Stimulated activated CD8-positive, alpha-beta memory T cell treated with anti-CD3 and anti-CD28 coated beads, Interleukin-4, amount 100 ng/mL, for 1 hour (primary cell): ENCODE measurements at places on chromosomes 3 and 15.
A peak's percentile ranks its signal among the peaks of the same experiment; 100 is the strongest.

DNA sequence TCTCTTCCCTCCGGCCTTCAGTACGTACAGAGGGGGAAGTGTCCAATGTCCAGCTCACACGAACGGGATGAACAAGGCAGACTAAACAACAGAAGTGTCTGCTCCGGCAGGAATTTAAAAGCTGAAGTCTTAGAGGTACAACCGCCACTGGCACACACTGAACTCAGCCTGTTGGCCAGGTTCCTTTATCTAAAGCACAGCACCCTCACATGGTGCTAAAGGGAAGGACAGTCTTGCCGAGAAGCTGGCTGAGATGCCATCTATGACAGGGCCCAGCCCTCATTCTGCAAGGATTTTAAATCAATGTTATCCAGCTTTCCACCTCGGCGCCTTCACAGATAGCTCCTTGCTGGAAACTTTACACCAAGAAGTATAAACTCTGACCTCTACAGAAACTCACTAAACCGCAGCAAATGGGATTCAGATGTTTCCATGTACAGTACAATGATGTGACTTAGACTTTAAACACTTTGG is 2.8 kb downstream of the ADAMTS17 start:
- DNase-seq = no peak

GRCh38 chr3:60325610-60326170 is 925.6 kb downstream of the FHIT start:
- no peak for DNase-seq

DNA sequence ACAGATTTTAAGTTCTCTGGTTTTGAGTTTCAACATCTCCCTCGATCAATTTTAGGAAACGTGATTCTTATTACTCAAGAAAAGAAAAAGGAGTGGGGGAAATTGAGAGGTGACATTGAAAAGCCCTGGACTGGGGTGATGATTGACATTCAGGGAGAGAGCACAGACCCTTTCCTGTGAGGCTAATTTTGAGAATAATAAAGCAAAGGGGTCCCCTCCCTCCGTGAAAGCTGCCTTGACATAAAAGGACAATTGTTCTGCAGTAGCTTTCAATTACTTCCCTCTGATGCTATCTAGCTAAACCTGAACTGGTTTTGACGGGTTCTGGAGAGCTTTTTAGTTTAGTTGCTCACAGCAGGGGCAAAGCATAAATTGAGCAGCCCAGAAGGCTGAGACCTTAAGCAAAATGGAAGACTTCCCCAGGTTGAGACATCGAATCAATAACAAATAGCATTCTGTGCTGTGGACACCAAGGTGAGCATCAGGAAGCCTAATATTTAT is 14.4 kb upstream of the CMTM8 start:
- no peak for DNase-seq

- DNase-seq = no peak
Observed at GRCh38 chr15:29749365-29750086, 72.7 kb downstream of the TJP1 start.

- DNase-seq = no peak
Observed at GRCh38 chr3:134956395-134956794, 161.3 kb downstream of the EPHB1 start.

DNA sequence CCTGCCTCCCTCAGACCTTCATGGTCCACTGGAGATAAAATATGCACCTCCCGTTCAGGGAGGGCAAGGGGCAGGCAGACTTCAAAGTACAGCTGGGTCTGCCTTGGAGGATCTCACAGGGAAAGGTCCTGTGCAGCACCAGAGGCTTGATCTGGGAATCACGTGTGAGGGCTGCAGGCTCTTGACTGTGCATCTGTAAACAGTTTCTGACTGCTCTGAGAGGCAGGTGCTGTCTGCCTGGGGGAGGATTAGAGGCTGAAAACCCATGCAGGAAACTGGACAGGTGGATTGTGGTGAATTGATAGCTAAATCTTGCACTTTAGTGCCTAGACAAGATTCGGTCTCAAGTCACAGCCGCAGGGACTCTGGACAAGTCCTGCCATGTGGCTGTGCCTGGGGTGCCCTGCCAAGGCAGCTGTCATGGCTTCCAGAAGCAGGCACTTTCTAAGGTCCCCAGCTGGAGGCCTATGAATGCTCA is 239.3 kb downstream of the EPHB1 start:
- DNase-seq = no peak

GRCh38 chr15:77838595-77838994 is 205.9 kb upstream of the LINGO1 start:
- DNase-seq = no peak

- no peak for DNase-seq
Observed at GRCh38 chr3:43606284-43606683, 15.5 kb downstream of the ANO10 start.

DNA sequence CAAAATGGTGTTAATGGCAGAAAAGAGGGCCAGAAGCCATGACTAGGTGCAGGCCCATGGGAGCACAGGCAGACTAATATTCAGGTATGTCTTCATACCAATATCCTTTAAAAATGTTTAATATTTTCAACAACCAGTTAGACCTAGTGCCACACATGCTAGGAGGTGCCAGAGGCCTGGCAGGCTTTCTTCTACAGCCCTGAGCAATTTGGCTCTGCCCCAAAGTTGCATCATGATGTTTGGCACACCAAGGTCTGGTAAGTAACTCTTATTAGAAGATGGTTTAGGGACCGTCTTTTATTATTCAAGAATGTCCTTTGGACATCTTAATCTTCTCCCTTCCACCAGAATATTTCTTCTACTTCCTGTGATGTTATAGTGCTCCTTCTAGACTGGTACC is 34.8 kb downstream of the MITF start:
- DNase-seq = no peak

- no peak for DNase-seq
Observed at GRCh38 chr3:172466553-172467130, 18.4 kb upstream of the GHSR start.

DNA sequence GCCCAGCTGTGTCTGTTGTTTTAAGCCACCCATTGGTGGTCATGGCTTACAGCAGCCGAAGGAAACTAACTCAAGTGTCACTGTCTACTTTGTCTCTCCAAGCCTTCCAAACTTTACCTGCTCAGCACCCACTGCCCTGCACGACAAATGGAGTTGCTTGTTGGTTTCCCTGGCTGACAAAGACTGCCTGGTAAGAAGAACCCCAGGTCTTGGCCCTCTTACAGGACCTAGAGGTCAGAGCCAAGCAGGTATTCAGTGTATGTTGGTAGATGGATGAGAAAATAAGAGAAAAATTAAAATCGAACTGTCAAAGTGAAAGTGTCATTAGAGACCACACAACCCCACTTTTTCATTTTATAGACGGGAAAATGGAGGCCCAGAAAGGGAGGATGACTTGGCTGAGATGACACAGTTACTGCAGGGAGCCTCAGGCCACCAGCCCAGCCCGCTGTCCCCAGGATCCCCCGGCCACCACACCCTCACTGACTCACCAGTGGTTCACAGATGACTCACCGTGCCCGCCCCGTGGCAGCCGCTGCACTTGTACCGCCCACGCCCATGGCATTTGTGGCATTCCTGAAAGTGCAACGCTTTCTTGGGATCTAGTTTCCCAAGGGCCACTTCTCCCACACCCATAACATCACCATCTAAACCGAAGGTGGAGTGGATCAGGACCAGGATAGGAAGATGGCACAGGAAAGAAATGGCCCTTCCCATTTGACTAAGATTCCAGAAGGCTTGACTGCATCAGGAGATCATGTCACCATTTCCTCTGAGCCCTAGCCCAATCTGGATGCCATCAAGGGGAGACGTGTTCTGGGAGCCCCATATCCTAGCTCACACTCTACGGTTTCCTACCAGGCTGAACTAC is 15.2 kb downstream of the SSUH2 start:
- DNase-seq = peak; percentile 45

GRCh38 chr15:51879555-51879954 is 50.1 kb downstream of the TMOD3 start:
- no peak for DNase-seq

- DNase-seq = no peak
Observed at GRCh38 chr3:16072420-16073110, 101.9 kb upstream of the GALNT15 start.

DNA sequence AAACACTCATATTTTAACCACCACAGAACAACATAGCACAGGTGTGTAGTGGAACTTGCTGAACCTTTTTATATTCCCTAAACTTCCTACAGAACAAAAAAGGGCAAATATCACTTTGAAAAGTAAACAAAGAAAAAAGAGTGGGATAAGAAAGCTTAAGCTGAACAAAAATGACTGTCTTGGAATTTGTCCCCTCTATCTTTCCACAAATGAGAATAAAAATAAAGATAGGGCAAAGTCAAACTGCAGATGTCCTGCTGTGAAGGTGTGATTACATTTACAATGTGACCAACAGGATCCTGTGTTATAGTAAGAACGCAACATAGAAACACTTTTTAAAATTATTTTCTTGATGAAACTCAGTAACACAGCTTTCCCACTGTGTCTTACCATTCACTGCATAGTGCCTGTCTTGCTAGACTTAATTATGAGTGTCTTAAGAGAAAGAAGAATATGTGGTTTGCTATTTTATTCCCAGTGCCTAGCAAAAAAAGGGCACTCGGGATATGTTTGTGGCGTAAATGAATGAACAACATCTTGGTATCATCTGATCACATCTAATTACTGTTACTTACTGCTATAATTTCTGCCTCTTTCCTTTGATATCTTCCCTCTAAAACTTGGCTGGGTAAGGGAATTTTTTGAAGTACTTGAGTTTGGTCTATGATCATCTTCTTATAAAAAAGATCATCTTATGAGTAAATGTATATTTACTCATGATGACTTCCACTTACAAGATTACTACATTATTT is 67.5 kb downstream of the DENND4A start:
- no peak for DNase-seq

GRCh38 chr15:68704496-68705021 is 116.1 kb downstream of the ANP32A start:
- DNase-seq = no peak

DNA sequence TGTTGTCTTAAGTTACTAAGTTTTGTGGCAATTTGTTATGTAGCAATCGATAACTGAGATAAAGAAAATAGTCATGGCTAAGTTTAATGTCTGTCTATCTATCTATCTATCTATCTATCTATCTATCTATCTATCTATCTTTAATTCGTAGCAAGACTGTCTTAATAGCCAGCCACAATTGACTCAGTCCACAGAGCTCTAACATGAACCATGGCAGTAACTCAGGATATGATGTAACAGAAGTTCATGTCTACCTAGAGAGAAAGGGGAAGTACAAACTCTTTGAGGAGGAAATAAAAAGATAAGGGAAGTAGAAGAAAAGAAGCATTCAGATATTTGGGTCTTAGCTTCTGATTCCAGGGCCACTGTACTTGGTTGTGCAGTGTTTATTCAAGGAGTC is 61.5 kb upstream of the FNDC3B start:
- no peak for DNase-seq

GRCh38 chr3:75224412-75224811 is 439.7 kb upstream of the FRG2C start:
- no peak for DNase-seq

DNA sequence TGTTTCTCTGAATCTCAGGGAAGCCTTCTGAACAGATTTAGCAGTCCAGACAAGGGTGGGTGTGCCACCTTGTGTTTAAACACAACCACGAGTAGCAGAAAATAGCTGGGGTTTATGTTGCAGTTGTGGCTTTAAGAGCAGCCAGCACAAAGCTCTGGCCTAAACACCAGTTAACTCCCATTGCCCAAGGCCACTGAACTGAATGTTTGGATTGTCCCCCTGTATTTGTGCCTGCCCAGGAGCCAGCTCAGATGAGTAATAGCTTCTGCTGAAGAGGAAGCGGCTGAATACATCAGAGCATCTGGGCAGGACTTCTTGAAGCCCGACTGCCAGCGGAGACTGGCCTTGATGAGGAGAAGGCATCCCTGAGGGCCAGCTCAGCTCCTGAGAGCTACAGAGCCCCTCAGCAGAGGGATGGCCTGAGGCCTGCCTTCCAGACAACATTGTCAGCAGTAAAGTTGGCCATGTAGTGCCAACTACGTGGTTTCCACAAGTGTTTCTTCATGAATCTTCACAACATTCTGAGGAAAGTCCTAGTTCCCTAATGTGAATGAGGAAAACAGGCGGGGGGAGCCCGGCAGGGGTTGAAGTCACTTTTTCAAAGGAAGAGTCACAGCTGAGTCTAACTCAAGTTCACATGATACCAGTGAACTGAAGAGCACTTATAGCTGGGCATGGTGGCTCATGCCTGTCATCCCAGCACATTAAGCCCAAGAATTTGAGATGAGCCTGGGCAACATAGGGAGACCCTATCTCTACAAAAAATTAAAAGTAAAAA is 65.8 kb upstream of the ZBTB38 start:
- no peak for DNase-seq

- no peak for DNase-seq
Observed at GRCh38 chr3:149579838-149580542, 77.8 kb downstream of the WWTR1 start.

DNA sequence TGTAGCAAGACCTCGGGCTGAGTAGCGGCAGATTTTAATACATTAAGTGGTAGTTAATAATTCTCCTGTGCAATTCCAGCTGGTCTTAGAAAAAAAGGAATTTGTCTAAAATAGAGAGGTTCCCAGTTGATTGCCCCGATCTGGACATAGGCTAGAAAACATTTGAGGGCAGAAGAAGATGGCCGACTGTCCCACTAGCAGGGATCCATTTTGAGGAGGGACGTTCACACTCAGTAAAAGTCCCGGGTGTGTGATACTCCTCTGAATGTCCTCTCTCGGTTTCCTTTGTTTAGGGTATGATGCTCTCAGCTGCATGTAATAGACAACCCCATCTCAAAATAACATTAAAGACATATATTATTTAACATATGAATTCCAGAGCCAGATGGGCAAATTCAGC is 77.9 kb upstream of the OXTR start:
- DNase-seq = no peak

DNA sequence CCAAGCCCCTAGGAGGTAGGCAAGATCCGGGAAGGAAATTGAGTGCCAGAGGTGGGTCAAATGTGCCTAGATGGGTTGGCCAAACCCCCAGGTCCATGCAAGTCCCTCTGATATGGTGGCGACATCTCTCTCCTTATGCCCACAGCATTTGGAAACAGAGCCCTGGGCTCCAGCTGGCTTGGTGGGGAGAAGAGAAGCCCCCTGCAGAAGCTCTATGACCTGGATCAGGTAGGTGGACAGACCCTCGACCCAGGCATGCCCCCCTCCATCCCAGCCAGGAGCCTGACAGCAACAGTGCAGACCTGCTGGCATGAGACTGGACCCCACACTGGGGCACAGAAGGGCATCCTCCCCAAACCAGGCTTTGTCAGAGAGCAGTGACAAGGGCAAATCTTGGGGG is 12.2 kb downstream of the CHST13 start:
- no peak for DNase-seq

- DNase-seq = no peak
Observed at GRCh38 chr3:99875581-99875928, 57.9 kb downstream of the CMSS1 start.

- DNase-seq = no peak
Observed at GRCh38 chr3:52865994-52866393, 31.2 kb upstream of the MUSTN1 start.

DNA sequence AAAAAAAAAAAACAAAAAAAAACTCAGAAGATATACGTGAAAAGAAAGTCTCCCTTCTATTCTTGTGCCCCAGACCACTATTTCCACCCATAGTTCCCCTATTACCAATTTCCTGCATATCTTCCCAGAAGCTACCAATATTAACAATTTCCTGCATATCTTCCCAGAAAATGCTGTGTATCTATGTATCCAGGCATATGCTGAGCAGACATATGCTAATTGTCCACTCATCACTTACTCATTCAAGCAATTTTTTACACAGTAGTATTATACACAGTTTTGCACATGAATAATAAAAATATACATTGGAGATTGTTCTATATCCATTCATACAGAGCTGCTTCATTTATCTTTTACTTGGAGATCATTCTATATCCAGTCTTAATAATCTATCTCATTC is 12.6 kb upstream of the SLMAP start:
- DNase-seq = no peak
